ENCODE measurements at places on chromosomes 5 and 9.

DNA sequence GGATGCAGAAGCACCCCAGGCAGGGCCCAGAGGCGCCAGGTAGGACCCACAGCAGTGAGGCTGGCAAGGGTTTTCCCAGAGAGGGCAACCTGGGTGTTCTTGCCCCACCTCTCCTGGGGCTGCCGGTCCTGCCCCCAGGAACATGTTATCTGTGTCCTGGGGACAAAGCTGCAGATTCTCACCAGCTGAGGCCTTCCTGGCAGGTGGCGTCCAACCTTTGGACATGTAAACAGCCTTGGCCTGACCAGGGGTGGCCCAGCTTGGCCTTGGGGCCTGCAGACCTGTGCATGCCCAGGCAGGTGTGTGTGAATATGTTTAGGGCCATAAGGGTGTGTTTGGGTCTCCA, 101.8 kb upstream of the LARP1 start:
- DNase-seq, result no peak

- peak; percentile 37 for DNase-seq
Measured at GRCh38 chr5:78573318-78573717, 75.3 kb downstream of the LHFPL2 start.

DNA sequence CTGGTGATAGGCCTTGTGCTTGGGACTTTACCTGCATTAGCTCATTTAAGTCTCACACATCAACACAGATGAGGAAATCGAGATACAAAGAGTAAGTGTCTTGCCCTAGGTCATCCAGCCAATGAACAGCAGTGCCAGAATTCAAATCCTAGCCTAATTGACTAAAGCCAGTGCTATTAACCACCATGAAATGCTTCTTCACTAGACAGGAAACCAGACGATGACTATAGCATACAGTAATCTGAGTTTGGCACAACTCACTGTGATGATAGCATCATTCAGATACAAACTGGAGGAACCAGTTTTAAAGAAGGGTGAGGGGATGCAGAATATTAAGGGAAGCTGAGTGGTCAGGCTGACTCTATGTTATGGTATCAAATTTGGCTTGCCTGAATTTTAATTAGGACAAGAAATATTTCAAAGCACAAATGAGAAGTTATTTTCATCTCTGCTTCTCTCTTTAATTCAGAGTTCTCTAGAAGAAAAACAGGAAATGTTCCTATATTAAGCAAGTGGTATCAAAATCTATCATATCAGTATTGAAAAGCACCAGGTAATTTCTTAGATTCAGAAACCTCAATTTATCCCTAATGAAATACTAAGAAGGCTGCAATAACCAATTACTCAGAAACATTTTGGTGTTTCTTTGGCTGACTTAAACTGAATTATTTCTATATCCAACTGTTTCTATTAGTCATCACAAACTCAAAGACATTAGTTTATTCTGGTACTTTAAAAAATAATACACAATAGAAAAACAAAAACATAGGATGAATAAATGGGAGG, 147.0 kb upstream of the RASA1 start:
- peak; percentile 68 for DNase-seq

GRCh38 chr9:93324191-93324834, 127.2 kb upstream of the FAM120A start:
- DNase-seq, result peak; percentile 19

DNA sequence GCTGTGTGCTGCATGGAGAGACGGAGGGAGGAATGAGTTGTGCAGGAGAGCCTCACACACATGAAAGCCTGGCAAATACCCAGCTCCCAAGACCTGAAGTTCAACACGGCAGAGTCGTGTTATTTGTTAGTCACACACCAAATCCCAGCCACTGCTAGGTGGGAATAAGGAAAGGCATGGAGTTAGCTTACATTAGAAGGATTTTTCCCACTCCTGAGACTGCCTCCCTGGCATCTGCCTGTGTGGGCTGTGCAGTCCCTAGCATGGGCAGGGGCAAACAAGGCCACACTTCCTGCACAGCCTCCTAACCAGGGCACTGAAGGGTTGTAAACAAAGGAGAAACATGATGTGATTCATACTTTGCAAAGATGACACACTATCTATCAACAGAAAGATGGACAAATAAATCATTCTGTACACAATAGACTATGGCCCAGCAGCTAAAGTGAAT, 306.8 kb downstream of the SPOCK1 start:
- DNase-seq, result no peak

GRCh38 chr5:113371721-113372196, 63.0 kb downstream of the TSSK1B start:
- DNase-seq, result no peak

- DNase-seq, result no peak
Measured at GRCh38 chr5:147458581-147458980, 51.3 kb downstream of the DPYSL3 start.

DNA sequence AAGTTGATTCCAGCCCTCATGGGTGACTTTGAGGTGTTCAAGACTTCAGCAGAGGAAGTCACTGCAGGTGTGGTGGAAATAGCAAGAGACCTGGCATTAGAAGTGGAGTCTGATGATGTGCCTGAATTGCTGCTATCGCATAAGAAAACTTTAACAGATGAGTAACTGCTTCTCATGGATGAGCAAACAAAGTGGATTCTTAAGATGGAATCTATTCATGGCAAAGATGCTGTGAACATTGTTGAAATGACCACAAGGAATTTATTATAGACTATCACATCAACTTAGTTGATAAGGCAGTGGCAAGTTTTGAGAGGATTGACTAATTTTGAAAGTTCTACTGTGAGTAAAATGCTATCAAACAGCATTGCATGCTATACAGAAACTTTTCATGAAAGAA, 17.1 kb upstream of the POU4F3 start:
- DNase-seq, result no peak

- DNase-seq, result no peak
Measured at GRCh38 chr9:85053206-85053786, 383.8 kb downstream of the NTRK2 start.

GRCh38 chr5:168464214-168464613, 22.1 kb upstream of the RARS1 start:
- DNase-seq, result no peak

- DNase-seq, result no peak
Measured at GRCh38 chr5:64690104-64690416, 243 bp upstream of the SHISAL2B start.

DNA sequence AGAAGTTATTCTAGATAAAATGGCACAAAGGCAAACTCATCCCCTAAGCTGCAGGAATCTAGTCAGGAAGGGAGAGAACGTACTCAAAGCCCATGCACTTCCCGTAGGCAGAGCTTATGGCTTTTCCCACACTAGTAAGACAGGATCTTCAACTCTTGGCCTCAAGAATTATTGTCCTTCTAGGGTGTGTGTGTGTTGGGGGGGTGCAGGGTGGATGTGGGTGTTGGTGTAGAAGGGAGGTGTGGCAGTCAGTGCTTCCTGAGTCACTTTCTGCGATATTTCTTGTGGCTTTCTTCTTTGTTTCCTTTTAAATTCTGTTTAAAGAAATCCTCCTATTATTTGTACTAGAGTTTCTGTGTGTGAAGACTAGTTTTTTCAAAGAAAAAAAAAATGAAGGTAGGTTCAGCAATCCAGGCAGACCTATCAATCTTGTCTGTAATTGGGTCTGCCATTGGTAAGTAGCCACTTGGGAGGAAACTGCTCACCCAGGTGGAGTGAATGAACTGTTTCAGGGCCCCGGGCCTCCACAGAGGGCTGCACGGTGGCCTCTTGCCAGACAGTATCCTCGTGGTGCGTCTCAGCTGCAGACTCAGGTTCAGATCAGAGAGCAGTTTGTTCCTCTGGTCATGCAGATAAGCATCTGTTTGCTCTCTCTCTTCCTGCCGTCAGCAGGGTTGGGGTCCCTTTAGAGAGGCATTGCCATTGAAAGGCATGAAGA, 131.9 kb downstream of the NPR3 start:
- no peak for DNase-seq

GRCh38 chr5:43008363-43009153, 31.6 kb downstream of the ANXA2R start:
- DNase-seq, result peak; percentile 99

DNA sequence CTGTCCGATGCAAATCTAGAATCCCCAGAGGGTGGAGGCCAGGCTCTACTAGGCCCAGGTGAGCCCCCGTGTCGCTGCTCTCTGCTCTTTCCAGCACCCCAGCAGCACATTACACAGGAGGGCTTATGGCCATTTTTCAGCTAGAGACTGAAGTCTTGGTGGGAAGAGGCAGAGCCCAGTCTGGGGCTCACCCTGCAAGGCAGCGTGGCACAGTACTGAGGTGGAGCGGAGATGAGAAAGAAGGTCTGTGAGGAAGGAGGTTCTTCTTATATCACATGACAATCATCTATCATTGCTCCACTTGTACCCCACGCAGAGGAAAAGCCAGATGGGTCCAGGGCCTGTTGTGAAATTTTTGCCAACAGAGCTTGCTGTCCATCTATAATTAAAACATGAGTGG, 10.0 kb upstream of the KIF12 start:
- no peak for DNase-seq

DNA sequence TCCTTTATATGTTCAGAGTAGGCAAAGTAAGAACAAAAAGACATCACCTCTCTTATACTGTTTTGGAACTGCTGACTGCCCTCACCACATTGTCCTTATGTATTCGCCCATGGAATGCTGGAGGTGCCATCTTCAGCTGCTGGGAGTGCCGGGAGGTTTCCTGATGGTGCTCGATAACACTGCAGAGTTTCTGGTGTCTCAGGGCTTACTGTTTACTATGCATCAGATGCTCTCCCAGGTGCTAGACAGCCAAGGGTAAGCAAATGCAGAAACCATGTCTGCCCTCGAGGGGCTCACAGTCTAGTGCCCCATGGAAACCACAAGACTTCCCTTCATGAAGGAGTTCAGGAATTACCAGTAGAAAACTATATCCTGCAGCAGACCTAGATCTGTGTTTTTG, 70.1 kb upstream of the SMIM23 start:
- DNase-seq, result no peak

DNA sequence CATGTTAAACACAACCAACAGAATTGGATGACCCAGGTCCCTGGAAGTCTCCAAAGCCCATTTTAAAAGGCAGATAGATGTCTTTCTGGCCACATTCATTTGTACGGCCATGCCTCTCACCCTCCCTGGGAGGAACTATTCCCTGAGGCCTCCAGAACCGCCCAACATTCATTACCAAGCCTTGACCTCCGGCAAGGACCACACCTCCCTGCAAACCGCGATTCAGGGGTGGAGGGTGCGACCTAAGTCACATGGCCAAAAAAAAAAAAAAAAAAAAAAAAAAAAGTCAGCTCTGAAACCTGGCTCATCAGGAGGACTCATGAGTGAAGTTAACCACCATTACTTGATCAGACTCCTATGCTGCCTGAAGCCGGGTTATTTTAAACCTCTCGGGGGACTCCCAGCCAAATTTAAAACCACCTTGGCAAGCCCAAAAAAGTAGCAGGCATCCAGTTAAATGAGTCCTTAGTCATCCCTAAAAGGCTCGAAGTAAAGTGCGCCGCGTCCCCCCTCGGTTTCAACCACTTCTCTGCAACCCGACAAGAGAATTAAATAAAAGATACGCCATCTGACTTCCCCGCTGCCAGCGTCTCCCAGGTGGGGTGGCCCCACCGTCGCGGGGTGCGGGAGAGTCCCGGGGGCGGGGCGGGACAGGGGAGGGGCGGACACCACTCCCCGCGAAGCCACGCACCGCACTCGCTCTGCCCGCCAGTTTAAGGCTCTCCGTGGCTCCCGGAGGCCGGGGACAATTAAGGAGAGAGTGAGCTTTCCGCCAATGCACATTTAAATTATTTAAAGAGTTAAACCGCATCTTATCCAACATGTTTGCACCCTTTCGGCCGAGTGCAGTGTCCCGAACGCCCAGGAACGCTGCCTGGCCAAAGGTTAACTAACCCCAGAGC, 2.3 kb downstream of the KLF9 start:
- peak; percentile 77 for DNase-seq

DNA sequence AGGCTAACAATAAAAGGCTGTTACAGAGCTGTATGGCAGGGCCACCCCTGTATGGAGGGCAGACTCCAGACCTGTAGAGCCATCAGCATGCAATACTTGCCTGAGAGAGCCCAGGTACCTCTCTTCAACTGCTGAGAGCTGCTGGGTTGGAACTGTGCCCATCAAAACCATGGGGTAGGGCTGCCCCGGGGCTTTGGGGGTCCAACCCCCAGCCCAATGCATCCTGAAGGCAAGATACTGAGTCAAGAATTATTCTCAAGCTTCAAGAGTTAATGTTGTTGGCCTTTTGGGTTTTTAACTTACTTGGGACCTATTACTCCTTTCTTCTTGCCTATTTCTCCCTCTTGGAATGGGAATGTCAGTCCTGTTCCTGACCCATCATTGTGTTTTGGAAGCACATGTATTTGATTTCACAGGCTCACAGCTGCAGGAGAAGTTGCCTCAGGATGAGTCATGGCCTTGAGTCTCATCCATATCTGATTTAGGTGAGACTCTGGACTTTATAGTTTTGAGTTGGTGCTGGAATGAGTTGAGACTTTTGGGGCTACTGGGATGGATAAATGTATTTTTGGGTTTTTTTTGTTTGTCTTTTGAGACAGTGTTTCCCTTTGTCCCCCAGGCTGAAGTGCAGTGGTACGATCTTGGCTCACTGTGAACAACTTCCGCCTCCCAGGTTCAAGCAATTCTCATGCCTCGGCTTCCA, 21.0 kb upstream of the CDK7 start:
- no peak for DNase-seq

DNA sequence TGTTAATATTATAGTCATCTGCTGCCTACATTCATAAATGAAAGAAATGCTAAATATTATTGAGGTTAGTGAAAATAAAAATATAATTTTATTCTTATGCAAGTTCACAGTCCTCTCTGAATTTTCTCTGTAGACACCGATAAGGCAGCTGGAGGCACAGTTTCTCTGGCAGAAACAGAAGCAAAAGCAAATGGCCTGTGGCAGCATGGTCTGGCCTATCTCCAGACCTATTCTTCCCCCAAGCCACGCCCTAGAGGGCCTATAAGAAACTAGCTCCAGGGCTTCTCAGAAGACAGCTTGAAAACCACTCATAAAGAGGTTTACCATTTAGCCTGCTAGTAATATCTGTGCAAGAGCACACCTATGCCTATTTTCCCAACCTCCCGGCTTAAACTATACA, 28.4 kb downstream of the MRPS27 start:
- DNase-seq, result peak; percentile 42

DNA sequence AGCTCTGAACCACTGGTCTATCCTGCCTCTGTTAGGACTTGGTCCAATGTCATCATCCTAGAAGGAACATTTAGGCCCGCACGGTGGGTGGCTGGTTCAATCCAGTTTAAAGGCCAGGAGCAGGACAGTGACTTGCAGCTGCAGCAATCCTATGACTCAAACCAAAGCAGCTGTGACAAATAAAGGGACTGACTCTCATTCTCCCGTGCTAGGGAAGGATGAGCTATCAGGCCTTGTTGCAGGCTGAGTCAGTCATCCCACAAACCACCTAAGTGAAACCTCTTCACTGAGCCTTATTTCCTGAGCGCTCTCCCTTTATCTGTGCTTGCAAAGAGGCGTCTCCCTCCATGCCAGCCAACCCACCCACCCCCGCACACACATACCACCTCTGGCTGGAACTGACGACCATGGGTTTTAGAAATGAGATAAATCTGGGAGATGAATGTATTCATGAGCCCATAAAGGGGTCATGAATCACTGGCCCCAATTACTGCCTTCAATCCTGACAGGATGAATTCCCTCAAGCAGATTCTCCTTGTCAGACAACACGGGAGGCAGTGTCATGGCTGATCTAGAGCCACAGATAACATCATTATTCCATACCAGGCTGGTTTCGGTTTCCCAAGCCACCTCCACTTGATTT, 93.4 kb downstream of the KCNIP1 start:
- no peak for DNase-seq

GRCh38 chr9:133782157-133783130, 44.3 kb upstream of the SARDH start:
- DNase-seq, result peak; percentile 82

Measured in RPMI8226 (cell line).